Activated T-helper 1 cell treated with anti-CD3 and anti-CD28 coated beads, Interleukin-2, amount 50 U/mL, for 16 hours (primary cell): ENCODE measurements at places on chromosomes 12 and 14.

DNA sequence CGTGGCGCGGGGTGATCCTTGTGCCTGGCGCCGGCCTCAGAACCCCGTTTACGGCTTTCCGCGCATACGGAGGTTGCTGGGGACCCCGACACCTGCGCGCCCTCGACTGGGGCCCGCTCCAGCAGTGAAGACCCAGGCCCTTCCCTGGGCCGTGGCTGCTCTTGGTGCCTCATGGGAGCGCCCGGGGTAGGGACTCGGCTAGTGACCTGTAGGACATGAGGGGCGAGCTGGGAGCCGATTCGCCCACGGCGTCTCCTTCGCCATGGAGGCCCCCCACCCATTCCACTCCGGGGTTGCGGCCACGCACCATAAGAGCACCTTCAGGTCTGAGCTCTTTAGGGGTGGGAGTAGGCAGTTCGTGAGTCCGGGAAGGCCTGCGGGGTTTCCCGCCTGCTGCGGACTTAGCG is 14.2 kb upstream of the PAX9 start:
- no peak for DNase-seq

DNA sequence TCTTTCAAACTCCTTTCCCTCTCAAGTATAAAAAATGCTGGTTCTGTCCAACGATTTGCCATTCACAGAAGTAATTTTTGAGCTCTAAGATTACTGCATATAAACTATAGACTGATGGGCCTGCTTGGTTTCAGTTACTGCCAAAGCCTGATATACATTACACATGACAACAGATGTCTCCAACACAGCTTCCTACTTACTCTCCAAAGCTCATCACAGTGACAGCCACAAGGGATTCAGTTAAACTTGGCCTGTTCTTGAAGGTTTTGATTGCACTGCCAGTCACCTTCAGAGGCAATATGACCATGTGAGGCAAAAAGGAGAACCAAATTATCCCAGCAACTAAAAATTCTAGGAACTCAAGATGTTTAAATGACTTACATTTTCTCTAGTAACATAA is 30.1 kb downstream of the STXBP6 start:
- no peak for DNase-seq

- DNase-seq, result no peak
Measured at GRCh38 chr12:67533159-67533558, 115.4 kb upstream of the DYRK2 start.

DNA sequence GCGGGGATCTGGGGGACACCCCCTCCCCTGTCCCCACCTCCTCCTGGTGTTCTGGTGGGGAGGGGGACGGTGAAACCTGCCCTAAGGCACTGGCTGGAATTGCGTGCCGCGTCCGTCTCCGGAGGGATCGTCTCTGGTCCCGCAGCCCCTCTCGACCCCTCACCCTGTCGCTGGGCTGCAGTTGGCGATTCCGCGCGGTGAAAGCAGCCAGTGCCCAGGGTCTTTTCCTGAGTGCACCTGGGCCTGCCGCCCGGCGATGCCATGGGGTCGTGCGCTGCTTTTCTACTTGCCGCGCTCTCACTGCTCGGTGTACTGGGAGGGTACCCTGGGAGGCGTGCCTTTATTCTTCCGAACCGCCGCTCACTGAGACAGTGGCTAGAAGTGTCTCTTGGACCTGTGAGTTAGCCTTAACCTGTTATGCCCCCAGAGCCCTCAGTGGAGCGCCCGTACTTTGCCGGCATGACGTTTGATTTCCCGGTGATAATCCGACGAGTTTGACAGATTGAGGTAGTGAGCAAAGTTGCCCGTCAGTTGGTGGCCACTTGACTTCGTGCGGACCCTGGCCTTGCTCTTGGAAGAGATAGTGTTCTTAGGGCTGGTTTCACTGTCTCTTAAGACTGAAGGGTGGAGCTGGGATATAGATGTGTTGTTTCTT is 788 bp downstream of the SFSWAP start:
- DNase-seq, result no peak
